ENCODE measurements at places on chromosomes 11 and 22.

DNA sequence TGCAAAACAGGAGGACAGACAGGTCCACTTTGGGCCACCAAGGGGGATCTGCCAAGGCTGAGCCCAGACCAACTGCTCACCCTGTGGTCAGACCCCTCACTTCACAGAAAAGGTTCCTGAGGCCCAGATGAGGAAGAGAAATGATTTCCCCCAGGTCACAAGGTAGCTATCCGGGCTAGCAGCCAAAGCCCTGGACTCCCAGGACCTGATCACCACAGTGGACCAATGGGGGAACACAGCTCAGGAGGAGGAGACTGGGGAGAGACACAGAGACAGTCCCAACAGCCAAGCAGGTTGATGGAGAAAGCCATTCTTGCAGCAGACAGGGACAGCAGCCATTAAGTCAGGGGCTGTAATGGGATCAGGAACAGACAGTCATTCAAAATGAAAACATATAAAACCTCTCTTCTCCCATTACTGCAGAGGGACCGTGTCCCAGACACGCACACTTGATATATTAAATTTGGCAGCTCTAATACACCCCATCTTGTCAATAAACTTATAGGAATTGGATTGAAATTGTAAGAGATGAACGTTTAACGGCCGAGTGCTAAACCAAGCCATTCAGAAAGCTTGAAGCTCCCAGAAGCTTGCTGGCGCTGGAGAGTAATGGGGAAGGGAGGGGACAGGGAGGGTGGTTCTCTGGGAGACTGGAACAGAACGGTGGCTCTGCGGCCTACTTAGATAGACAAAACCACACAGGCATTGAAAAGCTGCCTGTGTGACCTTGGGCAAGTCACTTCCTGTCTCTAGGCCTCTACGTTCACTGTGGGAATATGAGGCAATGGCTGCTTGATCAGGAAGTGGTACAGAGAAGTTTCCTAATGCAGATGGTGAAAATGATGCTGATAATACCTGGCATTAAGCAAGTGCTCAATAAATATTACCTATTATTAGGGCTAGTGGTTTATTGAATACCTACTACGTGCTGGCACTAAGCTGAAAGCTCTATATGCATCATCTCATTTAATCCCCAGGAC is 16.0 kb downstream of the ZMAT5 start:
- DNase-seq, result no peak

DNA sequence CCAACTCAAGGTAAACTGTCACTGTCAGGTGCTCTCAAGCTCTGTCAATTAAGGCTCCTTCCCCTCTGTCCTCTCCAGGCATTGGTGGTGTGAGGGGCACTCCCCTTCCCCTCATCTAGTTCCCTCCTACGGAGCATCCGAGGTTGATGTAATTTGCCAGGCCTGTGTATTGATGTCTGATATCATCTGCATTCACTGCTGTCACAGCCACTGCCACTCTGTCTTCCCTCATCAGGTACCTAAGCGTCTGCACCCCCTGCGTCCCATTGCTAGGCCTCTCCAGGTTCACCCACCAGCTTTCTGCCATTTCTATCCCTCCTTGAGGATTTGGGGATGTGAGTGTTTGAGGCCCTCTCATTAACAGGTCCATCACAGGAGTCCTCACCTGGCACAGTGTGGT is 50.0 kb upstream of the SYT13 start:
- no peak for DNase-seq

DNA sequence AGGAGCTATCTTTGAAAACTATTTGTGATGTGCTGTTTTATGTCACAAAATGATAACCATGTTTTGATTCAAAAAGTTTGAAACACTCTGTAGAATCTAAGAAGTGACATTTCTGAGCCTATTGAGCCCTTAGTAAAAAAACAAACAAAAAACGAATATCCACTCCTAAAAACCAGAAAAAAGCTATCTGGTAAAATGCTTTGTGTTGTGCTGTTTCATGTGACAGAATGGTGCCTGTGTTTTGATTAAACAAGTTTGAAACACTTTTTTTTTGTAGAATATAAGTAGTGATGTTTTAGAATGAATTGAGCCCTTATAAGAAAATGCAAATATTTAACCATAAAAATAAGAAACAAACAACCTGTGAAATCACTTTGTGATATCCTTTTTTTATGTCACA is 105.2 kb upstream of the VPREB1 start:
- no peak for DNase-seq

DNA sequence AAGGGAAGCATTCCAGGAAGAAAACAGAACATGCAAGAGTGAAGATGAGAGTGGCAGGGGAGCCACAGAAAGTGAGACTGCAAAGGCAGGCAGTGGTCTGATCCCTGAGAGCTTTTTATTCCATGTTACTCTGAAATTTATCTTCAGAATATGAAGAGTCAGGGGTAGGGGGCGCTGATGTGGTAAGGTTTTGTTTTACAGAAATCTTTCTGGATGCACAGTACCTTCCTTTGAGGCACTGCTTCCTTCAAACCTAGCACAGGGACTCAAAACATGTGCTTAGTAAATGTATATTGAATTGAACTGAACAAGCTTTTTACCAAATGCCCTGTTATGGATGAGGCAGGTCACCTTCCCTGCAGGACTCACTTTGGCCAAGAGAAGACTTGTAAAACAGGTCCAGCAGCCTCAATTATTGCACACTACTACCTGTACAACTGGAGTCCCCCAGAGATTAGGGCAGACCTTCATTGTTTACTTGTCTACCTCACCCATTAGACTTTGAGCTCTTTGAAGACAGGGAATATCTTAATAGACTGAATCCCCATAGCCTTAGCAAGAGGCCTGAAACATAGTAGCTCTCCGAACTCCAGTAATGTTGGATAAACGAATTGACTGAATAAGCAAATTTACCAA is 2.2 kb downstream of the PAK1 start:
- no peak for DNase-seq

DNA sequence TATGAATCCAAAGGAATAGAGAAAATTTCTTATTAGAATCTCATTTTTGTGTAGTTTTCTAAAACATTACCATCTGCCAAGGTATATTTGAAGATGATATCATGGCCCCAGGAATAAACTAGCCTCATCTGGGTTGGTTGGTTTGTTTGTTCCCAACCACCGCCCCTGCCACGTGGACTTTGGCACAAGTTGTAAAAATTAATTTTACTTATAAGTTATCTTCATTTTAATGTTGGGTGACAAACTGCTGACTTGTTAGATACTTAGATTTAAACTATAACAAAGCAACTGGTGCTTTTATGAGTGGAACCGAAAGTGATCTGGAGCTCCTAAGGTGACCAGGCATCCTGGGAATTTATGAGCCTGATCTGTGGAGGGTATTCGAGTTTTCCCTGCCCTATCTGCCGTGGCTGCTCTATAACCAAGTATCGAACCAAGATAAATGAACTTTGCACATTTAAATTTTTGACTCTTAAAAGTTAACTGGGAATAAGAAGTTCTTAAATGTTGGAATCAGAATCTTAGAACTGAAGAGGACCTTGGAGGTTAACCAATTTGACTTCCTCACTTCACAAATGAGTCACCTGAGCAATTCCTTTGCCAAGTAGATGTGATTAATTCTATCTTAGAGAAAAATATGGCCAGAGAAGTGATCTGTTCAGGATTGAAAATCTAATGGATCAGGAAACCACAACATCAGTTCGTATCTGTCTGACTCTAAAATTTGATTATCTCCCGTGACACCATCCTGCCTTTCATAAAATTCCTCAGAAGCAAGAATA is 129.1 kb upstream of the ARHGAP42 start:
- DNase-seq, result no peak

- no peak for DNase-seq
Measured at GRCh38 chr11:119382101-119382500, 611 bp upstream of the USP2 start.

DNA sequence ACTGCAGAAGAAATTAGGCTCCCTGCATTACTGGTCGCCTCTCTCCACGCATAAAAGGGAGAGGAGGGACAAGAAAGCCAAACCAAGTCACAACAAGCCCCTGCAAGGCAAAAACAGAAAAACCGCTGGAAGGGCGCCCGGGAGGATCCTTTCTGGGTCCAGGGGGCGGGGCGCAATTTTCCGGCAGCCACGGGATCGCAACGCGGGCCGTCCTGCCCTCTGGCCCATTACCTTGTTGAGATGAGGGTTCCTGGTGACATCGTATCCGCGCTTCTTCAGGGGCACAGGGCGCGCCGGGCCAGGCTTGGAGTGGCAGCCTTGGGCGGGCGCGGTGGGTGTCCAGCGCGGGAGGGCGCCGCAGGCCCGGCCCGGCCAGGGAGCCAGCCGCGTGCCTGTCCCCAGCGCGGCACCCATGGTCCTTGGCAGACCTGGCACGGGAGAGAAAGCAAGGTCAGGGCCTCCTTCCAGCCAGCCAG is 847 bp downstream of the ME3 start:
- no peak for DNase-seq

GRCh38 chr11:86069408-86070101 is 671 bp upstream of the PICALM start:
- DNase-seq, result no peak

GRCh38 chr22:38038426-38038825 is 18.8 kb upstream of the PICK1 start:
- DNase-seq, result no peak

DNA sequence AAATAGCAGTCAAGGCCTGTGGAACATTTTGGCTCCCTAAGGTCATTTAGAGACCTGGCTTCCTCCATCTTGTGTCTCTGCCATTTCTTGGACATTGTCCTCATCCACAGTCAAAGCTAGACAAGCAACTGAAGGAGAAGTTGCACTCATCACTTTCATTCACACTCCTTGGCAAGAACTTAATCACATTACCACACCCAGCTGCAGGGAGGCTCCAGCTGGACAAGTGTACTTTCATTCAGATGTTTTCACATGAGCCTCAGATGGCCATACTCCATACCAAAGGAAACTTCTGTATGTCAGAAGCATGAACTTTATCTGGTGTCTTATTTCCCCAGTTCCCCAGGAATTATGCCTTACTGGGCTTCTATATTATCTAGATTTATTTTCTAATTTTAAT is 537.4 kb downstream of the TMEM135 start:
- no peak for DNase-seq

DNA sequence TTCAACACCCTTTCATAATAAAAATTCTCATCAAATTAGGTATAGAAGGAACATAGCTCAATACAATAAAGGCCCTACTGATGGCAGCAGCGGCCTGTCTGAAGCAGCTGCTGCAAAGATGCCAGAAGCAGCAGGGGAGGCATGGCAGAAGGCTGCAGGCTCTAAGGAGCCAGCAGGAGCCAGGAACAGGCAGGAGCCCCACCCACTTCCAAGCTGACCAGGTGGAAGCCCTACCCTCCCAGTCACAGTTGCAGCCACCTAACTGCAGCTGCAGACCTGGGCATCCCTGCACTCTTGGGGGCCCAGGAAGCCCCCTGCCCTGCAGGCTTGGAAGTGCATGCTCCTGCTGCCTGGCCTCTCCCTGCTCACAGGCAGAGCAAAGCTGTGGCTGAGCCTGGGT is 18.2 kb upstream of the OR6A2 start:
- no peak for DNase-seq

- DNase-seq, result no peak
Measured at GRCh38 chr22:37632174-37633088, 7.0 kb upstream of the SH3BP1 start.

DNA sequence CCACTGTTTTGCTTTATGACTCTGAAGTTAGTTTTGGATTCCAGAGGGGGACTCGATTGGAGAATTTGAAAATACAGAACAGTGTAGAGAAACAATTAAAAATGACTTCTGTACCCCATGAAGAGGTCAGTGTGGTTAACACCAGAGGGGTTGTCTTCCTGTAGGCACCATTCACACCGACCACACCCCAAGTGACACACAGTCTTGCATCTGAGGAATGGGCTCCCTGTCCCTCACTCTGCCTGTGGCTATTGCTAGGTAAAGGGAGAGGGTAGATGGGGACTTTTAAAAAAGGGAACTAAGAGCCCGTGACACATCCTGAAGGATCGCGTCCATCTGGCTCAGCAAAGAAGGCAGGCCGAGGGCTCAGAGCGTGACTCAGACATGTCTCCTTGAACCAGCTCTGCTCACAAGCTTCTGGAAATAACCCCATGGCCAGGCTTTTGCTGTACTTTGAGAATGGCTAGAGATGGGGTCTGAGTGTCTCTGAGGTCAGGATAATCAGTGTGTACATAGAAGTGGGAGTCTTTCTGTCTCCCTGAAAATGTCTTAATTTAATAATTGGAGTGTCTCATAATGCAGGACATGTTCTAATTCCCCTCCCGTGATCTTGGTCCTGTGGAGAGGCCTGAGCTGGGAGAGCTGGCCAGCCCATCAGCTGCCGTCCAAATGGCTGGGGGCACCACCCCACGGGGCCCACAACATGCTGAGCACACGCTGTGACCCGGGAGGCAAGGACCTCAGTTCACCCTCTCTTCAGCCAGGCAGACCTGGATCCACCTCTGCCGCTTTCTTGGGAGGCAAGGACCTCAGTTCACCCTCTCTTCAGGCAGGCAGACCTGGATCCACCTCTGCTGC is 39.3 kb downstream of the SGSM1 start:
- no peak for DNase-seq

DNA sequence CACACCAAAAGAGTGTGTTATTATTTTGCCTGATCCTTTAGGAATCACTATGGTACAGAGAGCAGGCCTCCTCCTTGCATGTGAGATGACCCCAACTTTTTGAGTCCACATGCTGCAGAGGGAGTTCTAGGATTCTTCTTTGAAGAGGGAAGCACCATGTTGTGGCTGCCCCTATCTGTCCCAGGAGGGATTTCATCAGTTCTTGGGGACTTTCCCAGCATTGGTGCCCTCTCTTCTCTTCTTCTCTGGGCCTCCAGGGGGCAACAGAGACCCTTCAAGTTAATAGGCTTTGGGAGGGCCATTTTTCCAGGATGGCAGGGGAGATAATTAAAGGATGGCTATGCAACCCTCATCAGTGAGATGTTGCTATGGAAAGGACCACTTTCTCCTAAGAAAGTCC is 3.6 kb downstream of the MMP1 start:
- no peak for DNase-seq

DNA sequence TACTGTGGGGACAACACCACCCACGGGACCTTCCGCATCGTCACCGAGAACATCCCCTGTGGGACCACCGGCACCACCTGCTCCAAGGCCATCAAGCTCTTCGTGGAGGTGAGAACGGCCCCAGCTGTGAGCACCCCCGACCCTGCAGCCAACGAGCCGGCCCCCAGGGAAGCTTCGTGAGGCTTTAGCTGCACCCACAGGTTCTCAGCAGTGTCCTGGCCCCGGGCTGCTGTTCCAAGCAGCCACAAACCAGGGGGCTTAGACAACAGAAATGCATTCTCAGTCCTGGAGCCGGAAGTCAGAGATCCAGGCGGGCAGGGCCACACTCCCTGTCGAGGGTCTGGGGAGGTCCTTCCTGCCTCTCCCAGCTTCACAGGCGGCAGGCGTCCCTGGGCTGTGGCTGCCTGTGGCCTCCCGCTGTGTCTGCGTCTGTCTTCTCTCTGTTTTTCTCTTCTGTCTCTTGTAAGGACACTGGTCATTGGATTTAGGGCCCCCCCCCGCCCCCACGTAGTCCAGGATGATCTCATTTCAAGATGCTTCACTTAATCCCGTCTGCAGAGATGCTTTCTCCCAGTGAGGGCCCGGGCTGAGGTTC is 12.5 kb downstream of the MUC5B start:
- DNase-seq, result no peak

- DNase-seq, result no peak
Measured at GRCh38 chr22:17284466-17284865, 65.2 kb upstream of the ADA2 start.

GRCh38 chr11:68120273-68121066 is 718 bp downstream of the CHKA start:
- DNase-seq, result no peak

GRCh38 chr11:2849994-2850770 is 35.4 kb downstream of the CDKN1C start:
- no peak for DNase-seq

Data from stimulated activated CD8-positive, alpha-beta memory T cell treated with anti-CD3 and anti-CD28 coated beads, Interleukin-7, amount 100 ng/mL, for 1 hour (primary cell).